ENCODE measurements at places on chromosomes 7 and 10.
A peak's percentile ranks its signal among the peaks of the same experiment; 100 is the strongest.

GRCh38 chr10:1440897-1441296 is 296.4 kb downstream of the ADARB2 start:
- no peak for DNase-seq

DNA sequence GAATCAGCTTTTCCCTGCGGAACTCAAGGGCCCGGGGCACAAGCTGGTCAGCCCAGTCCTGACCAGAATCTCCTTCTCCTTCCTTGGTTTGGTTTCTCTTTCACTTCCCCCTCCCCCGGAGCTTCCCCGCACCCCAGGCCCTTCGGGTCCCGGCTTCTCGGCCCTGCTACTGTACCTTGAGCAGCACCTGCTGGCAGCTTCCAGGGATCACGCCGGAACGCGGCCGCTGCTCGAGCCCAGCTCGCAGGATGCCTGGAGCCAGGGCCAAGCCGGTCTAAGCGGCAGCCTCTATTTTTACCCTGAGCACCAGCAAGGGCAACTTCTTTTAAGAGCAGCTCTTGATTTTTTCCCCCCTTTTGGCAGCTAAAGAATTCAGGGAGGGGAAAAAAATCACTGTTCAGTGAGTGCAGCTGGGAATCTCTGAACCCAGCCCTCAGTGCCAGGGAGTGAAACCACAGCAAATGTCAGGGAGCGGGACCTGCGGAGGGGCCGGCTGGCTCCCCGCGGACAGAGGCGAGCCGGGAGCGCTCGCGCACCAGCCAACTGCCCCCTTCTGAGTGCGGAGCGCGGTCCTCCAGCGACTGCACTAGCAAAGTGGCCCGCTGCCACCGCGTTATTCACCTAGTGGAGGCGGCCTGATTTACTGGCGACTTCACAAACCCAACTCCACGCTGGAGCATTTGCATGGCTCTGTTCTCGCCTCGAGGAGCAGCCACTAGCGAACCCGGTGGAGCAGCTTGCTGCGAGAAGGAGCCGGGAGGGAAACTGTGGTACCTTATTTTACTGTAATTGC is 2.4 kb upstream of the INHBA start:
- DNase-seq, result peak; percentile 81

DNA sequence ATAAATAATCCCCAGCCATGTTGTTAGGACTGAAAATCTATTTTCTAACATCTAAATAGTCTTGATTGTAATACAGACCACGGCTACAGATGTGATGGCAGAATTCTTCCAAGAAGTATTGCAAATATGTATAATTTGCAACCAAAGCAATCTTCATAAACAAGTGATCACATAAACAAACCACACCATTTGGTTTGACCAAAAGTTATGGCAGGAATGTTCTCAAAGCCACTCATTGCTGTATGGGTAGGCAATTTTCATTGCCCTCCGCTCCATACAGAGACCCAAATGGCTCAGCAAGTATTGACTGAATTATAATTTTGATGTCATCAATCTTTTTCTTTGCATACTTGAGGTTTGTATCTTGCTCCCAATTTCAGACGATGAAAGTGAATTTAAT is 19.0 kb upstream of the RHOBTB1 start:
- no peak for DNase-seq

- DNase-seq, result no peak
Observed at GRCh38 chr10:69168493-69168892, 11.5 kb upstream of the SUPV3L1 start.

GRCh38 chr7:921581-922333 is 32.7 kb downstream of the ADAP1 start:
- no peak for DNase-seq

GRCh38 chr7:34038816-34039470 is 133.6 kb downstream of the BMPER start:
- no peak for DNase-seq

DNA sequence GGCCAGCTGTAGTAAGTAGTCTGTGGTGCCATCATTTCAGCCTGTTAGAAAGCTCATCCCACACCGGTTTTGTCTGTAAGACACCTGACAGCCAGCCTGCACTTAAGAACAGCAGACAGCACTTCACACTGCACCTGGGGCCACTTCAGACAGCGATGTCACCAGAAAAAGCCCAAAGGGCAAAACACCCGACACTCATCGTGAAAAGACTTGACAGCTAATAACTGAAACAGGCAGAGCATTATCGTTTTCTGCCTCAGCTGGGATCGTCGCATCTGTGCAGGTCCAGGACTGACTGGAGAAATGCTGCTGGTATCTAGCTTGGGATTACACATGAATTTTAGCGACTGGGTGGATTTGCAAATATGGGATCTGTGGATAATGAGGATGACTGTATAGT is 16.8 kb upstream of the LAT2 start:
- no peak for DNase-seq

DNA sequence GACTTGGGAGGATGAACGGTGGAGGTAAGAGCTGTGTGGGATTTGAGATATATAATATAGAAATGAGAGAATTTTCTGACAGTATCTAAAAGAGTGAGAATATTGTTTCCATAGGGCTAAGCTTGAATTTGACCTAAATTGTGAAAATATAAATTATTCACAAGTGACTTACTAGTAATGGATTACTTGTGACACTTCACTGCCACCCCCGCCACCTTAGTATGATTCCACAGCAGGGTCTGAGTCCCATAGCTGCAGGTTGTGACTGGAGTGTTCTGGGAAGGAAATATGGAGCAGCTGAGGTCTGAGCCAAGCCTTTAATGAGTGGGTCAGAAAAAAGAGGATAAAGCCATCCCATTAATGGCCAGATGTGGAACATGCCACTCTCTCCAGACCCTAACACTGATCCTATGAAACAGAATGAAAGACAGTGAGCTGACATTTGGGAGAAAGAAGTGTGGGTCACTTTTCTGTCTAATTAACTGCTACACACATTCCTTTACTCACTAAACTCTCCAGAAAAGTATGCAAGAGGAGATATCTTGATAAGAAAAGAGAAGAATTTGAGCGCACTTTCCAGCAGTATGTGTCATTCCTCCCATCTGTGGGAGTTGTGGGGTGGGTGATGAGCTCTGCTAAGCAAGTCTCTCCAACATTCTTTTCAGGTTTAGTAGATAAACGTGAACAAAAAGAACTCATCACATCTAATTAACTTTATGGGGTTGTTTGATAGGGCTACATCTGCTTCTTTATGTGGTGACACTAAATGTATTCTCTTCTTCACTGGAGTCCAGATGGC is 1193.4 kb downstream of the SORCS3 start:
- no peak for DNase-seq

- DNase-seq, result no peak
Observed at GRCh38 chr10:51048792-51049191, 25.5 kb upstream of the PRKG1 start.

DNA sequence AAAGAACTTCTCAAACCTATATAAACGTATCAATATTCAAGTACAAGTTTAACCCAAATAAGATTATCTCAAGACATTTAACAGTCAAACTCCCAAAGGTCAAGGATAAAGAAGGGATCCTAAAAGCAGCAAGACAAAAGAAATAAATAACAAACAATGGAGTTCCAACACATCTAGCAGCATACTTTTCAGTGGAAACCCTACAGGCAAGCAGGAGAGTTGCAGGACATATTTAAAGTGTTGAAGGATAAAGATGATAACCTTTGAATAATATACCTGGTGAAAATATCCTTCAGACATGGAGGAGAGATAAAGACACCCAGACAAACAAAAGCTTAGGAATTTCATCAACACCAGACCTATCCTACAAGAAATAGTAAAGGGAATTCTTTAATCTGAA is 82.8 kb downstream of the TES start:
- no peak for DNase-seq

- no peak for DNase-seq
Observed at GRCh38 chr10:24571870-24572450, 151.7 kb downstream of the ARHGAP21 start.

GRCh38 chr10:44341886-44342285 is 43.0 kb downstream of the CXCL12 start:
- DNase-seq, result no peak

- no peak for DNase-seq
Observed at GRCh38 chr10:8305876-8306652, 251.6 kb downstream of the GATA3 start.

DNA sequence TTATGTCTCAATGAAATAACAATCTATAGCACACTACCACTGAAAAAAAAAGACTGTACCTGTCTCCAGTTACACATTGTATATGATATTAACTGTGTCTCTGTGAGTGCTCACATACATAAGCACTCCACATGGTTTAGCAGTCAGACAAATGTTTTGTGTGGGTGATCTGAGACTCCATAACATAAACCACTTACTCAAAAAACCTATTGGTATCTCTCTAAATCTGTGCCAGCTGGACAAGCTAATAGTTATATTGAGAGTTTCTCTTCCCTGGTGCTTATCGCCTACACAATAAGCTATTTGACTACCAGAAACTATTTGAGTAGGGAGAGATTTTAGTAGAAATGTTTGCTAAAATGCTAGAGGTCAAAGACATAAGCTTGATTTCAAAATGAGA is 190.1 kb upstream of the AGR3 start:
- DNase-seq, result no peak

- peak; percentile 42 for DNase-seq
Observed at GRCh38 chr10:11823122-11823988, at the start of gene PROSER2. TSS of gene PROSER2 (plus strand) at chr10:11823356. CDS start at chr10:11852078, 28,722 bp downstream.

DNA sequence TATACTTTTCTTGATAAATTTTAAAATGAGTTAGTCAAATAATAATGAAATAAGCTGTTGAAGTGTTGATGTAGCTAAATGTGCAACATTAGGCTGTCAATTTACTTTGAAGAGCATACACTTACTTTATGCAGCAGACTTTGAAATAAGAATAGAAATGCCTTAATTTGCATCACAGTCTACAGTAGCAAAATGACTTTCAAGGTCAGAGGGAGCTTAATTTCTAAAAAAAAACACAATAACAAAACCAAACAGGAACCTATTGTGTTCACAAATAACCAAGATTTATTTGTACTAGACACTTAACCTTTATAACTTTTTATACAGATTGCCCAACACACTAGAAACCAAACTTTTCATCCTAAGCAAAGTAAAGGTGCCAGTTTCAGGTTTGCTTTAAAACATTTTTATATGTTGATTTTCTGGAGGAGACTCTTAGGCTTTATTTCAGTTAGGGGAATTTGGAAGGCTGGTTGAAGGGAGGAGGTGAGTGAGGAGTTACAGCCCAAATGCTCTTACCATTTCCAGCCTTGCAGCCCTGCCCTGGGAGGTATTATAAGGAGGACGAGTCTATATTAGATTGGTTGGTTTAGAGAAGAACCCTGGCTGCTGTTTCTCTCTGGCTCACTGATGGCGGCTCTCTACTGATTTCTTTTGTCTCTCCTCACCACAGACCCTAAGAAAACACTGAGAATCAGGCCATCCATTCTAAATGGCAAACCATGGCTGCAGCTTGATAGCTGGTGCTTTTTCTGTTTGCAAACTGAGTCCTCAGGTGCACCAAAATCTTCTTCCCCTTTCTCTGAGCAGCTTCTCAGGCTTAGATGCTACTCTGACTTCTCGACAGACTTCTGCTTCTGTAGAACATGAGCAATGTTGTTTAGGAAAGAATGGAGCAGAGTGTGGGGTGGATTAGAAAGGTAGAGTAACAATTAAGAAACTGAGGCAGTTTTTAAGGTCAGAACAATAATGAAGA is 55.2 kb upstream of the RPA3 start:
- no peak for DNase-seq

DNA sequence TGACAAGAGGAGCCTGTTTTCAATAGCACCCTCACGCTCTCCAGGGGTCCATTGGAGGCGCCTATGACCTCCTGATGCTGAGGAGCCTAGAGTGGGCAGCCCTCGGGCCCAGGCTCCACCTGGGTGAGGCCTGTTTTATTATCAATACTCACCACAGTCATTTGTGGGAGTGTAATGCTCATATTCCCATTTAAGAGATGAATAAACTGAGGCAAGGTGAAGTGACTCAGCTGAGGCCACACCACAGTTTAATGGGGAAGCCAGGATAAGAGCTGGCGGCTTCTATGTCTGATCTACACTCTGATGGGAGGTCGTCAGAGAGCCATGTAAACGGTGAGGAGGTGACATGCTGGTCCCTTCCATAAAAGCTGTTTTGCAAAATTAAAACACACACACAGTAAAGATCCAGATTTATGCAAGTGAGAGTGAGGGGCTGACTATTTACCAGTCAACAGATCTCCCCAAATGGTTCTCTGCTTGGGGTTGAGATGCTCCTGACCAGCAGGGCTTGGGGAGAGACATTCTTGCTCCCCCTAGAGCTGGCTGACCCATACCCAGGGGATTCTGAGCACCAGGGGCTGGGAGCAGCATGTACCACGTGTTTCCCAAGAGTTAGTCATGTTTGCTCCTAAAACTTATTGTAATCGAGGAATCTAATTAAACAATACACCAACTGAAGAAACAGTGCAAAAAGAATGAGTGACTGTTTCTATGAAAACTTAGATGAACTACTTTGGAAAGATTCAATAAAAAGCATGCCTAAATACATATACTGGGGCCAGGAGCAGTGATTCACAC is 81.0 kb upstream of the INSIG1 start:
- DNase-seq, result no peak

DNA sequence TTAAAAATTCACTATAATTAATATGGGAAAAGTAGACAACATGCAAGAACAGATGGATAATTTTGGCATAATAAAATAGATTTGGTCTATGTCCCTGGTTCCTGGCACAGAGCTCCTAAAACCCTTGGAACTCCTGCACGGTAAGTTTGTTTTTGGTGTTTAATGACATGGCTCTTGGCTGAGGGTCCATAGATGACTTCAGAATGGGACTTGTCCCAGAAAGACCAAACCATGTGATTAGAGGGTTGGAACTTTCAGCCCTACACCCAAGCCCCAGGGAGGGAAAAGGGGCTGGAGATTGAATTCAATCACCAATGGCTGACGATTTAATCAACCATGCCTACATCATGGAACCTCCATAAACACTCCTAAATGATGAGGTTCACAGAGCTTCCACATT is 12.6 kb upstream of the GSDME start:
- DNase-seq, result no peak

- no peak for DNase-seq
Observed at GRCh38 chr10:2173327-2173726, 436.0 kb upstream of the ADARB2 start.

DNA sequence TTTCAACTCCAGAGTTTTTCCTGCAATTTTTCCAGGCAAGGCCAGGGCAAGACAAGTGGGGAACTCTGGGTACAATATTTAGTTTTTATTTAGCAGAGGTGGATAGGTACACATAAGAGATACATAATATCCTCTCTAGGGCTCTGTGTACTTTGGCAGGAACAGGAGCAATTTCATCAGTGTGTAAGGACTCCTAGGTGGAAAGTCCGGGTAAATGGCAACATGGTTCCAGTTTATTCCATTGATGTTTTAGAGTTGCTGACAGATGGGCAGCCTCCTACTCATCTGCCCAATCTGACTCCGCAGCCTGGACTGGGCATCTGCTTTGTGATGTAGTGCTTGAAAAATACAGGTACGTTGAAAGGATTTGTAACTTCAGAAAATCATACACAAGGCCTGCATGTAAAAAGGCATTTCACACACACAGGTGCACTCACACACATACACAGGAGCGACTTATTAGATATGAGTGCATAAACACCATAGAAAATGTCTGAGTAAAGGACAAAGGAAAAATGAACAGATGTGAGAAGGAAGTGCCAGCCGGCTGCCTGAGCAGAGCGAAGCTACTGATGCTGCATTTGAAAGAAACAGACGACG is 5.7 kb downstream of the PON1 start:
- no peak for DNase-seq

- no peak for DNase-seq
Observed at GRCh38 chr10:111410740-111411139, 333.9 kb downstream of the ADRA2A start.

- DNase-seq, result no peak
Observed at GRCh38 chr7:90574146-90574819, 21.8 kb upstream of the CDK14 start.

- DNase-seq, result no peak
Observed at GRCh38 chr7:87083865-87084519, 24.5 kb upstream of the ELAPOR2 start.

- DNase-seq, result no peak
Observed at GRCh38 chr7:147305827-147306226, 1189.2 kb downstream of the CNTNAP2 start.
